Stomach (tissue), 19 donors: ENCODE measurements at places on chromosomes 2 and 18.
A peak's percentile ranks its signal among the peaks of the same experiment; 100 is the strongest.

DNA sequence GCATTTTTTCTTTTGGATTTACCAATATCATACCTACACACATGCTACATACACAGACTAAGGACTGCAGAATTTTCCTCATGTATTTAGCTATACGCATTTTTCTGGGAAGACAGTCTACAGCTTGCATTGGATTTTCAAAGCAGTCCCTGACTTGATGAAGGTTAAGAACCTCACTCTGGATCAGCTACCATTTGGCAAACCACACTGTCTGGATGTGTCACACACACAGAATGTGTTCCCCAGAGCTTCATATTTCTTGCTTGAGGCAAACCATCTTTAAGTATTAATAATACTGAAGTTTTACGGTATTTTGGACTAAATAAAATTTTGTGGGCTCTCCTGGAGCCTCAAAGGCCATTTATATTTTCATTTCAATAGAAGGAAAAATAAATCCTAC is 102.3 kb downstream of the TCF4 start:
- DNase-seq = no peak

- no peak for DNase-seq
Observed at GRCh38 chr2:134582547-134582899, 136.3 kb downstream of the TMEM163 start.

- DNase-seq = no peak
Observed at GRCh38 chr2:236980961-236981360, 104.7 kb upstream of the COPS8 start.

- DNase-seq = no peak
Observed at GRCh38 chr2:120219291-120219690, 3.9 kb downstream of the TMEM185B start.

DNA sequence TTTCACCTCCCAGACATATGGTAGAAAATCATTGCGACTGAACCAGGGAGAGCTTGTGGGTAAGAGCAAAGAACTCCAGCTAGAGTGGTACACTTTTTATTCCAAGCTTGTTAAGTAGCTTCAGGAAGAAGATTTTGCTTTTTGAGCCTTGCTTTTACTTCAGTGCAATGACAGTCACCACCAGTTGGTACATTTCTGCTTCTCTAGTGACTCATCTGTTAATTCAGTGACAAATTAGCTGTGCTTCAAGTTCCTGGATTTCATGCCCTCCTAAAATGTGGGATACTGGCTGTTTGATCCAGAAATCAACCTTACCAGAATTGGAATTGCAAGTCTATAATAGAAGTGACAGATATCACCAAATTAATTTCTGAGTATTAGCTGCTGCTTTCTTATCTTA is 117.6 kb upstream of the TTN start:
- no peak for DNase-seq

DNA sequence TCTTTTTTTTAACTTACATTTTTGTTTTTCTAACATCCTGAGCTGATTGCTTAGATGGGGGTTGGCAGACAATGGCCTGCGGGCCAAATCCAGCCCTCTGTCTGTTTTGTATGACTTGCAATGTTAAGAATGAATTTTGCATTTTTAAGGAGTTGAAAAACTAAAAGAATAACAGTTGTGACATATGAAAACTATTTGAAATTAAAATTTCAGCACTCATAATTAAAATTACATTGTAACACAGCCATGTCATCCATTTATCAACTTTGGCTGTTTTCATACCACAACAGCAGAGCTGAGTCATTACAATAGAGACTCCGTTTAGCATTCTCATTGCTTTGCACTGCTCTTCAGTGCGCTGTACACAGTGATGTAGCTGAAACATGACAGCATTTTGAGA is 94.1 kb upstream of the MC4R start:
- DNase-seq = no peak

DNA sequence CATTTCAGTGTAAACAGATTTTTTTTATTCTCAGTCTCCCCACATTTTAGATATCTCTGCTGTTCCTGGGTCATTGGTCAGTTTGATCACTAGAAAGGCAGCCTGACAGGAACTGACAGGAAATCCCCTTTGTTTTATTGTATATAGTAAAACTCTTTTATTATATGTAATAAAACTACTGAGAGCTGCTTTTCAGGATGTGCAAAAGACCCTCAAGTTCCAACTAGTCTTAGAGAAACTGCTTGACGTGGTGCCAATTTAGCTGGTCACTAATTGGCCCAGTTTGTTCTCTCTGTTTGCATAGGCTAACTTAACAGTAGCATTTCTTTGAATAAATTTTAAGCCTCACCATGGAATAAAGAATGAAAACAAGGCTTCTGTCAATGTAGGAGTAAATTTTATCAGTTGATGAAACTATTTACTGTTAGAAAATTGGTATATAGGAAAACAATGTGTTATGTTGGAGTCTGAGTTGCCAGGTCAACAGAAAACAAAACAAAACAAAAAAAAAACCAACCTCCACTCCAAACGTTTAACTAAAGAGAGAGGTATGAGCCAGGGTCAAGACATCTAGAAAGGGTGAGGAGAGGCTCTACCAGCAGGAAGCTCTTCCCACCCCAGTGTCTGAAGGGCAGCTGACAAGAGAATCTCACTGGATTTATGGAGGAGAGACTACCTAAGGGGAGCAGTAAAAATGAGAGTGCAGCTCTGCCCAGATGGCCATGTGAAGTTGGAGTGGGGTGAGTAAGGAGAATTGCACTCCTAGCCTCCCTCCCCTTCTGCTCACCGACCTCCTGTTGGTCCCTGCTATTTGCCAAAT is 184.6 kb downstream of the ST6GAL2 start:
- no peak for DNase-seq

DNA sequence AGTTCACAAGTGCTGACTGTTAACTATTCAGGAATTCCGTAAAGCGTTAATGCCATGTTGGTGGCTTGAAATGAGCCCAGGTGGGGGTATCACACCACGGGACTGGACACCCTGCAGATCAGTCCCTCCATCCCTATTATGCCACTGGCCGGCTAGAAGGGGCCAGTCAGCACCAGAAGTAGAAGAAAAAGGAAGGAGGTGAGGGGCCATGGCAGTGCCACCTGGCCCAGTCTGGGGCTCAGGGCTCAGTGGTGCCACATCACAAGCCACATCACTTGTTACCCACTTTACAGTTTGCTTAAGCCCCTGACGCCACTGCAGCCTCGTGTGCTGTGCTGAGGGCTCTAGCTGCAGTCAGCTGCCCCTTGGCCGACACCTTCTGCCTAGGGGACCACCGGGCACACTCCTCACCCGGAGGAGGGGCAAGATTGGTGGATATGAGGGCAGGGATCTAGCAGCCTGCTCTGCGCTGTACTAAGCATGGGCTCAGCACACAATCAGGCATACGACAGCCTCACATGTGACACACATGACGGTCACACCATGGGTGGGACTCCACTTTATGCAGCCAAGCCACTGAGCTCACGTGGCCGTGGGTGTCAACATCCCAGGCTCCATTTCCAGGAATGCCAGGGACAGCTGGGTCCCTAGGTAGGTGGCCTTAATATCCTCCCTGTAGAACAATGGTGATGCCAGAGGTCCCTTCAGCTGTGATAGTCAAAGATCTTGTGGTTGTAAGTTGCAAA is 3.6 kb downstream of the LIMS2 start:
- DNase-seq = no peak

DNA sequence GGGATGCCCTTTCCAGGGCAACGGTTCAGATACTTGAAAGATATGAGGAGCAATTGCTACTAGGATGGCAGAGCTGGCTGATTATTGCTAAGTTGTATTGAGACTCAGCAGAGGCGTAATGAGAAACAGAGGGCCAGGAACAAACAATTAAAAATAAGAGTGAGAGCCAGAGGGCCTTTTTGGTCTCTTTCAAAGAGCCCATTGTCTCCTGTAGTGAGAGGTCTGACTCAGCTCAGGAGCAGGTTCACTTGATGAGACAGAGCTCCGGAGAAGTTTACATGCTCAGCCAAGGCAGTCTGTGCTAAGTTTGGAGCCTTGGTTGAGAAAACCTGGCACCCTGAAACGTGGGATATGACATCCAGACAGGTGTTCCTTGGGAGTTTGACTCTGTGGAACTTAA is 303.9 kb upstream of the DLGAP1 start:
- DNase-seq = no peak

- no peak for DNase-seq
Observed at GRCh38 chr18:49904871-49905555, 91.7 kb upstream of the ACAA2 start.

- DNase-seq = no peak
Observed at GRCh38 chr2:96265349-96265839, 403 bp downstream of the TMEM127 start.

GRCh38 chr2:46351750-46352138 is 54.5 kb downstream of the EPAS1 start:
- DNase-seq = peak; percentile 49

DNA sequence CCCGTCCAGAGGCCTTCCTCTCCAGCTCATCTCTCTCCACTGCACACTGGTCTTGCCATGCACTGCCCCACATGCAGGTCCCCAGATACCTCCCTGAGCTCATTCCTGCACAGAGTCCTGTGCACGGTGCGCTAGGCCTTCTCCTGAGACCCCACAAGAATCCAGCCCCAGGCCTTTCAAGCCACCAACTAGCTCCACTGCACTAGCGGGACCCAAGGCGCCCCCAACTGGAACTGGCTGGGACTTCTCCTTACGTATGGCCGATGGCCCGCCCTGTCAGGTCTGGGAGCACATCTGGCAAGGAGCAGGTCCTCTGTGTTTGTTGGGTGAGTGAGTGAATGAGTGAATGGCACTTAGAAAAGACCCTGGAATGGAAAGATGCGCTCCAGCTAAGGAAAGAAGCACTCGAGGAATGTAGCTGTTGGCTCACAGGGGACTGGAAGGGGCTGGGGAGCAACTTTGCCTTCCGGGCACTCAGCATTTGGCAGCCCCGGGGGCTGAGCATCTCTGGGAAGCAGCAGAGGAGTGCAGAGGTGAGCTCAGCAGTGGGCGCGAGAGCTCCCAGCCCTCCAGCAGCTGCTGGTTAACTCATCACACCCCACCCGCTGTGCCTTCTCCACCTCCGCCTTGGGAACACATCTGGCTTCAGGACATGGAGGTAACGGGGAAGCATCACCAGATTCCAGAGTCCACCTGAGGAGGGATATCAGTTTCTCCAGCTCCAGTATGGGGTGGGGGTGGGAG is 223.1 kb downstream of the GLI2 start:
- DNase-seq = no peak

- no peak for DNase-seq
Observed at GRCh38 chr2:208654056-208654455, 247.5 kb downstream of the PTH2R start.

DNA sequence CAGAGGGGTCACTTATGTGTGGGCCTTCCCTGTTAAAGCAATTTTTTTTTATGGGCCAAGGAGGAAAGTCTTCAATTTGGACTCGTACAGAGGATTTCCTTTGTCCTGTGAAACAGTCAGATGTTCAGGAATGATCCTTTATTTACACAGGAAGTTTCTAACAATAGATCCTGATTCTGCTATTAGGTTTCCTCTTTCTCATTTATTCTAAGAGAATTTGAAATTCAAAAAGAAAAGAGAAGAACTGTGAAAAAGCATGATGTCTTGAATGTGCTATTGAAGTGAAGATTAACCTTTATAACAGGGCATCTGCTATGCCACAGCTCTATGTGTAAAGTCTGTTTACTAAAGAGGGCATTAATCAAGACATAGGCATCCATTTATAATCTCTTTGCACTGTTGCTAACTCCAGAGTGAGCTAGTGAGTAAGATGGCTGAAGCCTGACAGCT is 105.3 kb upstream of the FAM98A start:
- DNase-seq = no peak

- peak; percentile 53 for DNase-seq
Observed at GRCh38 chr2:112938904-112939303, 27.9 kb downstream of the IL37 start.

- peak; percentile 26 for DNase-seq
Observed at GRCh38 chr2:177633111-177633510, 240.5 kb downstream of the AGPS start.

- peak; percentile 87 for DNase-seq
Observed at GRCh38 chr2:38115216-38116032, 39.5 kb upstream of the CYP1B1 start.

DNA sequence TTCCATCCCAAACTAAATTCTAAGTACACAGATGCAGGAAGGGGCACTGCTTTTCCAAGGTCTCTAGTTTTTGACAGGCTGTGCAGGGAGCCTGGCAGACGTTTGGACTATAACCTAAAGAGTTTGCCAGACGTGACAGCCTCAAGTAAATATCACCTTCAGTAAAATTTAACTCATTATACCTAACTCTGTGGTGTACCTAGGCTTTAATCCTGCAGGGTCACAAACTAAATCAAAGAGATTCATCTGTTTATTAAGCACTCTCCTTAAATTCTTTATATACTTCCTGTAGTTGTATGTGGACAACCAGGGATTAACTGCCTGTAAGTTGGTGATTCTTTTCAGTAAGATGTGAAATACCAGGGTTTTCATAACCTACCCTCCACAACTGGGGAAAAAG is 92.9 kb downstream of the ACVR1 start:
- DNase-seq = no peak

- DNase-seq = no peak
Observed at GRCh38 chr2:160890667-160891352, 269.4 kb upstream of the TANK start.

DNA sequence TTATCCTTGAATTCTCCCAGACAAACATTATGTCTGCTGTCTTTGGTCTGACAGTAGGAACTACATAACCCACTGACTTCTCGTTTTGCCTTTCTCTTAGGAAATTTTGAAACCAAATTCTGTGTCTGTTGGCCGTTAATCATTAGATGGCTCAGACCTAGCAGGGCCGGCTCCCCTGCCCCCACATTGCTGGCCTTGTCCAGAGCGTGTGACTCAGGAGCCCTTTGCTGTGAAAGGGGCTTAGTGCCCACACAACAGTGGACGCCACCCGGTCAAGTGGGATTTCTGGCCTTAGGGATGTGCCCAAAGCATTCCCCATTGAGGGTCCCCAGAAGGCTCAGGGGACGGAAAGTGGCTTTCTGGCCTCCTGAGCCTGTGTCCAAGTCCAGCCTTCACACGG is 137.5 kb downstream of the CTIF start:
- DNase-seq = no peak

GRCh38 chr18:58338961-58339592 is 289.8 kb downstream of the ALPK2 start:
- DNase-seq = peak; percentile 48

DNA sequence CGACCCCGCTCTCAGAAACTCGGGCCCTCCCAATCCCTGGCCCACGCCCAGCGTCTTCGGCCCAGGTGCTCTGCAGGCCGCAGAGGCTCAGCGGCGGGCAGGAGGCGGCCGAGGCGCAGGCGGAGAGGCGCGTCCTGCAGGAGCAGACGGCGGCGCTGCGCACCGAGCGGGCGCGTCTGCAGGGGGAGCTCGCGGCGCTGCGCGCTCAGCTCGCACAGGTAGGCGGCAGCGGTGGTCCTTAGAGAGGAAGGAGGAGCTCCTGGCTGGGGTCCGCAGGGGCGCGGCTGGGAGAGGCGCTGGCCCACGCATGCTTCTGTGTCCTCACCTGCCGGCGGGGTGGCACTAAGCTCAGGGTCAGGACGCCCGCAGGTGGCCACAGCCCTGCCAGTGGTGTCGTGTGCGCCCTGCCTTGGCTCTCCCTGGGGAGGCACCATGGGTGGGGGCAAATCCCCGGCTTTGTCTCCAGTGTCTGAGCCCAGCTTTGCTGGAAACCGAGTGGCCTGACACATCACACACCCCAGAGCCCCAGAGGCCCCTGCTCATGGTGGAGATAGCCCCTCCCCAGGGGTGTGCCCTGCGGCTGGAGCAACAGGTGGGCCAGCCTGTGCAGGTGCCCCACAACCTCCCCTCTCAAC is 14.9 kb upstream of the SNED1 start:
- peak; percentile 50 for DNase-seq
